Renal cortical epithelial cell (primary cell): ENCODE measurements at places on chromosomes 5 and 9.

GRCh38 chr5:80153586-80154126 lies 102.2 kb downstream of the SERINC5 start:
- no peak for DNase-seq

GRCh38 chr9:95497772-95498171 lies 19.0 kb downstream of the PTCH1 start:
- no peak for DNase-seq

GRCh38 chr5:180140079-180140554 lies 68.6 kb upstream of the RNF130 start:
- no peak for DNase-seq

GRCh38 chr5:116939641-116940040 lies 365.0 kb upstream of the SEMA6A start:
- no peak for DNase-seq

- no peak for DNase-seq
Measured at GRCh38 chr5:67267512-67268216, 71.1 kb upstream of the CD180 start.

DNA sequence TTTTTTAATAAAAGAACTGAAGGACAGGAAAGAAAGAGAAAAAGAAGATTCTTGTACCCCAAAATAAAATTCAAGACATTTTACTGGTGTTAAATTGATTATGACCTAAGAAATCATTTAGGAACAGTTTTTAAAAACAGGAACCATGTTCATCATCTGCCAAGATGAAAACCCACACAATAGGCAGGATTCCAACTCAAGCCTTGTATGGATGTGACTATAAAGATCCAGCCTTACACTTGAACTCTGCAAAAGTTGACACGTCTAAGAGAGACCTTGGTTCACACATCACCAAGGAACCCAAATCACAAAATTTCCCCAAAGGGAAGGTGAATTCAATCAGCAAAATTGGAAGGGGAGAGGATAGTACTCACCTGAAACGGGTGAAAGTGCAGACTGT lies 82.6 kb downstream of the SMIM23 start:
- no peak for DNase-seq

- no peak for DNase-seq
Measured at GRCh38 chr5:133128066-133128465, 76.3 kb downstream of the HSPA4 start.
